Upper lobe of left lung (tissue), 6 donors: ENCODE measurements at places on chromosomes 3 and 15.

DNA sequence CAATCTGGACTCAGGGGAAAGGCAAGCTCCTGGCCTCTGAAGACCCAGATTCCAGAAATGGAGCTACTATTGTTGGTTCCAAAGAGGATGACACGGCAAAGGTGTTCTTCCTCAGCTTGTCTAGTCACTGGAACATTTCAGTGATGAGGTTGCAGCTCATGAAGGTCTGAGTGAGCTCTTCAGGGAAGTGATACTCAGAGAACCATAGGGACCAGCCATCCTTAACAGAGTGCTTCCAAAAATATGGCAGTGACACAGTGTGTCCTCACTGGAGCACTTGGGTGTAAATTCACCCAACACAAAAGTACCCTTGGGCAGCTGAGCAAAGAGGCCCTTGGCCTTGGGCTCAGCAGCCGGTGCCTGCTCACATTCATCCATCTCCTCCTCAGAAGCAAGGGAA, 46.3 kb downstream of the SPTSSB start:
- H3K27me3 ChIP-seq = no peaks in the 10 kb centered on the region
- H3K4me1 ChIP-seq = no peaks in the 10 kb centered on the region
- H3K36me3 ChIP-seq = no peaks in the 10 kb centered on the region
- no peak for DNase-seq

GRCh38 chr15:25863111-25863967, at the start of gene ATP10A:
Gene ATP10A, minus strand, starts transcription at chr15:25863327. Its CDS starts 231 bp downstream, at chr15:25863096.
- peak within 1 kb of the TSS; percentile 38 for H3K4me3 ChIP-seq
- H3K27me3 ChIP-seq = no peaks in the 10 kb centered on the region
- peak within 1 kb of the TSS; percentile 78 for H3K27ac ChIP-seq
- no peak for DNase-seq
- H3K4me1 ChIP-seq = peaks cover 34% of the 10 kb centered on the region

- H3K27me3 ChIP-seq = no peaks in the 10 kb centered on the region
- DNase-seq = no peak
- H3K4me1 ChIP-seq = peaks cover 14% of the 10 kb centered on the region
- no peak overlapping the region for H3K27ac ChIP-seq
These were observed 112.6 kb downstream of the FILIP1L start for GRCh38 chr3:100001526-100002270.

DNA sequence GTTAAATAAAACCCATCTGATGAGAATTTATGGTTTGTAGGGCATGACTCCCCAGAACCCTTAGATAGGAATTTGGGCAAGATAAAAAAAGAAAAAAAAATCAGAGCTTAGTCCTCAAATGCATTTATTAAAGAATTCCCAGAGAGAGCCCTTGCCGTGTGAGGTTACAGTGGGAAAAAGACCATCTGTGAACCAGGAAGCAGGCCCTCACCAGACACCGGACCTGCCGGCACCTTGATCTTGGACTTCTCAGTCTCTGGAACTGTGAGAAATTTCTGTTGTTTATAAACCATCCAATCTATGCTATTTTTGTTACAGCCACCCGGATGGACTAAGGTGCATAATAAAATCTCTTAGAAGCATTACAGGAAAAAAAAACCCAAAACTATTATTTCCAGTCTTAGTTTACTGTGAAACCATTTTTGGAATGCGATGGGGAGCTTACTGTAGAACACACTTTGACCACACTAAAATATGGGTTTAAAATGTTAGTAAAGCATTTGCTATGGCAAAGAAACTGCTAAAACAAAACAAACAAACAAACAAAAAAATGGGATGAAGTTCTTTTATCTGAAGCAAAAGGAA, 72.2 kb downstream of the LEKR1 start:
- H3K36me3 ChIP-seq = no peaks in the 10 kb centered on the region
- H3K27me3 ChIP-seq = no peaks in the 10 kb centered on the region
- H3K27ac ChIP-seq = no peak overlapping the region

- H3K27me3 ChIP-seq = no peaks in the 10 kb centered on the region
- H3K36me3 ChIP-seq = no peaks in the 10 kb centered on the region
- no peak for DNase-seq
- H3K4me1 ChIP-seq = no peaks in the 10 kb centered on the region
These were observed 95.9 kb upstream of the PRR23E start for GRCh38 chr3:127097072-127097405.

DNA sequence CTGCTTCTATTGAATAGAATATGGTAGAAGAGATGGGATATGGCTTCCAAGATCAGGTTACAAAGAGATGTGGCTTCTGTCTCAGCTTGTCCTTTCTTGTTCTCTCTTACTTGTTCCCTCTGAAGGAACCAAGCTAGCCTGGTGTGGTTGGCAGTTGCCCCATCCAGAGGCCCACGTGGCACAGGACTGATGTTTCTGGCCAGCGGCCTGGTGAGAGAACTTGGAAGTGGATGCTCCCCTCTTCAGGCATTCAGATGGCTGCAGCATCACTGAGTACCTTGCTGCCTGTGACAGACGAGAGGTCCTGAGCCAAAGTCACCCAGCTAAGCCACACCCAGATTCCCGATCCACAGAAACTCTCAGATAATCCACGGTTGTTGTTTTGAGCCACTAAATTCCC, 183.6 kb downstream of the NSMCE3 start:
- no peak overlapping the region for H3K27ac ChIP-seq
- no peaks in the 10 kb centered on the region for H3K36me3 ChIP-seq
- DNase-seq = no peak
- H3K4me1 ChIP-seq = no peaks in the 10 kb centered on the region

- no peak for DNase-seq
- H3K27me3 ChIP-seq = no peaks in the 10 kb centered on the region
- no peaks in the 10 kb centered on the region for H3K36me3 ChIP-seq
- no peak overlapping the region for H3K4me3 ChIP-seq
These were observed 311.8 kb downstream of the NTRK3 start for GRCh38 chr15:87944691-87945090.
